ENCODE measurements at places on chromosomes 12 and 14.

GRCh38 chr12:52575256-52575655, 1.6 kb upstream of the KRT74 start:
- DNase-seq, result no peak

DNA sequence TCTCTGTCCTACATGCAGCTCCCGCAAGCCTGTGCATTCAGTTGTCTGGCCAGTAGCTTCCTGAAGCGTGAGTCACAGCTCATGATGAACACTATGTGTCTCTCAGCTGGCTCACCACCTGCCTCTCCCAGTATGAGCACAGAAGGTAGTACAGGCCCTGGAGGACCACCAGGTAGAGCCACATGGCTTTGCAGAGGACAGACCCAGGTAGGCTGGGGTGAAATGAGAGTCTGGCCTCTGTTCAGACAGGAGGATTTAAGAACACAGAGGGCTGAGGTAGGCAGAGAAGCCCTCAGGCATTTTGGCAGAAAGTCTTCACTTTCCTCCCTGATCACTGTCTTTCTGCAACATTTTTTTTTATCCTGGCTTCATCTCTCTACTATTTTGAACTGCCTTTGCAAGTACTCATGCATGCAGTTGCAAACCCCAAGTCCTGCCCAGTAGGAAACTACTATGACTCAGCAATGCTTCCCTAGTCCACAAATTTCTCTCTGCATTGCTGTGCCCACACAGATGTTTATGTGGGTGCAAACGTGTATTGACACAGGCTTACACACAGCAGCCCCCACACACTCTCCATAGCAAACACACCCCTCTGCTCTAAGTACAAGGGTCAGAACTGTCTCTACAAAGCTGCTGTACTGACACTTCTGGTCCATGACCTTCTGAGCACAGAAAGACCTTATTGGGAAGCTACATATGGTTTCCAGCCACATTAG, 7.2 kb upstream of the SDR9C7 start:
- DNase-seq, result no peak

DNA sequence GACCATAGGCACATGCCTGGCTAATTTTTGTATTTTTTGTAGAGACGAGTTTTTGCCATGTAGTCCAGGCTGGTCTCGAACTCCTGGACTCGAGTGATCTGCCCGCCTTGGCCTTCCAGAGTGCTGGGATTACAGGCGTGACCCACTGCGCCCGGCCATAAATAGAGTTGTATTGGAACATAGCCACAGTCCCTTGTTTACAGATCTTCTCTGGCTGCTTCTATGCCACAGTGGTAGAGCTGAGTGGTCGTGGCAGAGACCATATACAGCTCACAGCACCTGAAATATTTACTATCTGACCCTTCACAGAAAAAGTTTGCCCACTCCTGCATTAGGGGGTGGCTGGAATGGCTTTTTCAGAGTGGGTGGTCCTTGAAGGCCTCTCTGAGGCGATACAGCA, 28.0 kb upstream of the TSPAN9 start:
- DNase-seq, result no peak

DNA sequence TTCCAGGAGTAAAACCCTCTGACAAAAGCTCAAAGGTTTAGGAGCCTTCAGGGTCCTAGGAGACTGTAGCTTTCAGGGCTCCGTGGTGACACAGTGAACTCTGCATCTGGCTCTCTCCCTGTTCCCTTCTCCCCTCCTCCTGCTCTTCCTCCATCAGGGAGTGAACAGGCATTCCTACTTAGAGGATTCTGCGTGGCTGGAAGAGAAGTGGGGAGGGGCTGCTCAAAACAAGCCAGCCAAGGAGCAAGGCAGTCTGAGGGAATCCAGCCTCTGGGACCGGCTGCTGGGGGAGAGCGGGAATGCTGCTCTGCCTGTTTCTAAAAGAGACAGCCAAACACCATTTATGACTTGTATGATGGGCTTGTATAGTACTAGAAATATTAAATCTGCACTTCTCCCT, 49.5 kb downstream of the RBMS2 start:
- DNase-seq, result no peak

GRCh38 chr12:19847294-19848059, 408.2 kb downstream of the AEBP2 start:
- no peak for DNase-seq

GRCh38 chr12:56517854-56518253, 3.8 kb upstream of the RBMS2 start:
- no peak for DNase-seq

DNA sequence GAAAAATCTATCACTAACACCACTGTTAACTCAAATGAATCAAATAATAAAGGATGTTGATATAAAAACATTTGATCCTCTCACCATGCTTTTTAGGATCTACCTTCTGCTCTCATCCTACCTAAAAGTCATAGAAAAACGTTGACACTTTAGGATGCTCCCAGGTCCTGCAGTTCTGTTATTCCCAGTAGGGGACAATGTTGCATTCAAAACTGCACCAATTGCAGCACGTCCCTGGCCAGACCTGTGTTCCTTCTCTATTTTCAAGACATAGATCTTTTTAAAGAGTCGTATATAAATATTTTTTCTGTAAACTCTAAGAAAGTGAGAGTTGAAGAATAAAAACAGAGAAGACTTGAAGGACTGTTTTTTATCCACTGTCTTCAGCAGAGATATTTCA, 8.8 kb downstream of the AICDA start:
- no peak for DNase-seq

- peak; percentile 68 for DNase-seq
These were observed 54.9 kb downstream of the EID3 start for GRCh38 chr12:104358353-104359003.

DNA sequence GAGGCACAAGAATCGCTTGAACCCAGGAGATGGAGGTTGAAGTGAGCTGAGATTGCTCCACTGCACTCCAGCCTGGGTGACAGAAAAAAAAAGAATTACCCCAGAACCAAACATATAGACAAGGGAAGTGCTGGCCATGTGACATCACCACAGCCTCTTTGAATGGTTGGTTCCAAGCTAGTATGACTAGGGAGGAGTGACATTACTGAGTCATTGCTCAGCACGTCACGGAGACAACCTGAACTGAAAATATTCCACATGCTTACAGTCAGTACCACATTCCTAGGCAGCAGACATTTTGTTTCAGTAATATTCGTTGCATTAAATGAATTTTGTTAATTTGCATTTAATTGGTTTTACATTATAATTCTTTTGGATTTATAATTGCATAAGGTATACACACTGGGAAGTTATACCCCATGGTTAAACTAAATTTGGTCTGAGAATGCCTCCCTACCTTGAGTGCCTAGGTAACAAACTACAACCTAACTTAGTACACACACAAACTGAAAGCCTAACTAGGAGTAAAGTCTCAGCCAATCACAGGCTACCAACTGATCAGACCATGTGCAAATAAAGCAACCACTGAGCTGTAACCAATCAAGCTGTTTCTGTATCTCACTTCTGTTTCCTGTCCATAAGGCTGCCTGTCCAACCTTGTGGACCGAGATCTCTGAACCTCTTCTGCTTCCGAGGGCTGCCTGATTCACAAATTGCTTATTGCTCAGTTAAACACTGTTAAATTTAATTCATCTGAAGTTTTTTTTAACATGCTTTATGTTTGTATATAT, 164.4 kb downstream of the CAND1 start:
- no peak for DNase-seq

DNA sequence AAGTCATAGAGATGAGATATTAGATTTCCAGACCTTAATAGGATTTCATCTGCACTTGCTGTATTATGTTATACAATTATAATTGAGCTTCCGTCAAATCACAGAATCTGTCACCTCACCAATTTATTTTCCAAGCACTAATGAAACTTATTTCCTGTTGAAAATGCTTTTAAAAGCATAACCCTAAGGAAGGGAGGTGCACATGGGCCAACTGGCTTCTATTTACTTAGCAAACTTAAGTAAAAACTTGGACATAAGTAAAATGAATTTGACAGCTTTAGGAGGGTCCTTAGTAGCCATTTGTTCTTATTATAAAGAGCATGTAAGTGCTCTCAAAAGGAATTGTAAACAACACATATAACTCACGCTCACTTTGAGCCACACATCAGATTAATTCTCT, 462.2 kb upstream of the TMPO start:
- no peak for DNase-seq

GRCh38 chr12:87518481-87518880, 510.7 kb downstream of the C12orf50 start:
- no peak for DNase-seq

GRCh38 chr12:50112456-50113218, 601 bp downstream of the COX14 start:
- DNase-seq, result no peak

GRCh38 chr14:105410642-105411016, 9.0 kb upstream of the MTA1 start:
- no peak for DNase-seq

DNA sequence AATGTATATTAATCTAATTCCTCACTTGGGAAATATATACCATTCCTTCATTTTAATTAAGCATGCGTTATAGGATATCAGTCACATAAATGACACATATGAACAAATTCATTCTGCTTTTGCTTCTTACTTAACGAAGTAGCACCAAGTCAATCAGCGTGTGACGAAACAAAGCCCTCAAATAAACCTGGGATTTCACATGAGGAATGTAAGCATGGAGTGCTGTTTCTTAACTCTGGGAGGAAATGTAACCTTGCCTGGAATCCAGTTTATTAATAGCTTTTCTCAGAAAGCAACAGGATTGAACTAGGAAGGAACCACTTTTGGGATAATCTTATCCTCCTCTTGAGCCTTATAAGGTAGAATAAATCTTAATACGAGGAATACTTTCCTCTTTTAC, 72.0 kb downstream of the NIN start:
- no peak for DNase-seq

GRCh38 chr12:132410296-132410625, 79.7 kb upstream of the FBRSL1 start:
- DNase-seq, result no peak

- DNase-seq, result no peak
These were observed 97.6 kb downstream of the RAD52 start for GRCh38 chr12:851913-852312.

- no peak for DNase-seq
These were observed 247.1 kb upstream of the SRRM4 start for GRCh38 chr12:118734266-118734665.

DNA sequence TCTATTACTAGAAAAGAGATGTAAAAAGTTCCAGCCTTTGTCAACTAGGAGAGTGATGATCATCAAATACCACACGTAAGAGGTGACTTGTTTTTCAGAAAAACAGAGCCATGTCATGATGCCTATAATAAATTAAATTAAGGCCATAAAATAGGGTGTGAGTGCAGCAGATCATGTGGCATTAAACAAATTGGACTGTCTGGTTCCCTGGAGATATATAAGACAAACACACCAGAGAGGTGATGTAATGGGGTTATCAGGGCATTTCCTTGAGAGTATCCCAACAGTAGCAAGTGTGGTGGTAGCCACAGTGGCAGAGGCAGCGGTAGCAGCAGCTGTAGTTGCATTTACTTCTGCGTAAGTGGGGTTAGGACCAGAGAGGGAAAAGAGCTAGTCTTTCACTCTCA, 14.6 kb upstream of the GALNT6 start:
- DNase-seq, result no peak

DNA sequence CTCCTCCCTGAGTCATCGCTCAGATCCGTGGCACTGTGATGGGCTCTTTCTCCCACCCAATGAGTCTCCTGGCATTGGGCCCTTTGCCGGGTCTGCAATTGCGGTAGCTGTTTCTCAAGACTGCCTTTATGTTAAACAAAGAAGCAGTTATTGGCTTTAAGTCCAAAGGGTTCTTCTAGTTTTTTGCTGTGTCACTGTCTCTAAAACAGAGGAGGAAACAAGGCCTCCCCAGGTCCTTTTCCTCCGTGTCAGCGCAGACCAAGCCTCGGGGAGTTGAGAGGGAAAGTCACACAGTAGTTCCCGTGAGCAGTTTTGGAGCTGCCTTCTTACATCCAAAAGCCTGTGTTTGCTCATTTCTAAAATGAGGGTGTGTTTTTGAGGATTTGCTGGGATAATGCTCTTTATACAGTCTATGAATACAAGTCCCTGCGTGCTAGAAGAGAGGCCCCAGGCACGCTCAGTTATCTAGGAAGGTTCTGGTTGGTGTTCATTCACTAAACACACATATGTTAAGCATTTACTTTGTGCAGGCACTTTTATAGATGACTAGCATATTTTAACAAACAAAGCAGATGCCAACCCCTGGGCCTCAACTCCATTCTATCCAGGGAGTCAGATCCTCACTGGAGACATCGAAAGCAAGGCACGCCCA, 126.0 kb upstream of the PZP start:
- DNase-seq, result no peak

DNA sequence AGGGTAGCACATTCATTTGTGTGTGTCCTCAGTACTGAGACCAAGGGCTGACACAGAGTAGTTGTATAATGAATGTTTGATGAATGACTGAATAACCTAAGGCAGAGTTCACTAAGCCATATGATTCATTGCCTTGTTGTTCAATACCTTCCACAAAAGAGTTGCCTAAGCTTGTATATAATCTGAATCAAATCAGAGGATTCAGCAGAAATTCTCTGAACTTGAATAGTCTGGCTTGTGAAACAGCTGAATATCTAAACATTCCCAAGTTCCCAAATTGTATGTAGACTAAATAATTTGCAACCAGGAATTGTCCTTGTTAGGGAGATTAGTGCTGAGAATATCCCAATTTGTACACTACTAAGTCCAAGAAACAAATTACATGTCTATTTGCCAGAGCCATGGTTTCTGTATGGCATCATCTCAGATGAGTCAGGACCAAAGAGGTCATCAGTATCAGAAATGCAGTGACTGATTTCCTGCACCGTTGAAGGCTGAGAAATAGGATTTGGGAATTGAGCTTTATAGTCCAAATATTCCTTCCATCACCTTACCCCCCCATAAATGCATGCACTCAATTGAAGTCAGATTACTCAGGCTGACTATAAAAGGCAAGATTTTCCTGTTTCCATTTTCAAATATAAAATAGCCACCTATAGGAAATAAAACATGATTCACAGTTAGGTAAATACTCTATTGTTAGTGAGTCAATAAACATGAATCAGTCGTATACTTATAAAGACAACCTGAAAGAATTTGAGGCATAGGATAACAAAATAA, 168.7 kb downstream of the PHLDA1 start:
- no peak for DNase-seq

GRCh38 chr14:92322516-92322915, 449 bp upstream of the SLC24A4 start:
- DNase-seq, result no peak

GRCh38 chr12:29012673-29013072, 136.4 kb upstream of the FAR2 start:
- DNase-seq, result no peak

DNA sequence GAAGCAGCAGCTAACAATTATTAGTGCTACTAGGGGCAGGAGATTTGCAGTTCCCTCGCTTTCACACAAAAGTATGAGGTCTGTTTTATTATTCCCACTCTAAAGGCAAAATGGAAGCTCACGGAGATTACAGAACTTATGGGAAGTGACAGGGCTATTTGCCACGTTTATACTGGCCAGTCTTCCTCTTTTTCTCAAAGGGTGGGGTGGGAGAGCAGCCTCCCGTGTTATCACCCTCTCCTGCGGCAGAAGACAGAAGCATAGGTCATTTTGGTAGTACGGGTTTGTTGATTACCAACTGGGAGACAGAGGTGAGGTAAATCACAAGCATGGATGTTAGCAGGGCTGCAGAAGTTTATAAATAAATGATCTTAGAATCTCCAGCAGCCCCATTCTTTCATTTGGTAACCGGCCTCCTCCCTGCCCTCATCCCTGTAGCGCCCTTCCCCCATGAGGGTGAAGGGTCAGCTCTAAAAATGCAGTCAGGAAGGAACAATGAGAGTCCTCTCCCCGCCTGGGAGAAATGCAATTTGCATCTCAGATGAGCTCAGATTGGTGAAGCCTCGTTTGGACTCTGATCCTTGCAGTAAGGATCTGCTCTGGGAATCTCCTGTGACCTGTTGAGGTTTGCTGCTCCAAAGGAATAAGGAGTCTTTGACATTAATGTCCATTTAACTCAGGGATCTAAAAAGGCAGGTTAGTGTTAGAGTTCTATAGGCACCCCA, 44.7 kb upstream of the SINHCAF start:
- DNase-seq, result no peak
